ENCODE measurements at places on chromosomes 4 and X.

DNA sequence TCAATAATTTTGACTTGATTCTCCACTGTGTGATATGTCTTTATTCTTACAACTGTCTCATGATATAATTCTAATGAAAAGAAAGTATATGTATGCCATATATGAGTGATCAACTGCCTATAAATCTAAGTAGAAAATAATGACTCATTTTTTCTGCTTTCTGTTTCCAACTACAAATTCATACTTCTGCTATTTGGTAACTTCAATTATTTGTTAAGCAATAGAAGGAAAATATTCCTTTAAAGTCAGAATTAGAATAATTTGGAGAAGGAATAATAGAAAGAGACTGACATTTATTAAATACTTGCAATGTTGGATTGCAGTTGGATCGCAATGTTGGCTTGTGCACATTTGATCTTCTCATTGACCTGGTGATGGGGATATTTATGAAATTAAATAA lies 204.2 kb upstream of the PACRGL start:
- no peak for DNase-seq

GRCh38 chrX:49171752-49172279 lies at the start of gene PLP2:
TSS of gene PLP2 (plus strand) at chrX:49171898. CDS start at chrX:49172001, 103 bp downstream.
- peak; percentile 83 for DNase-seq

GRCh38 chr4:14783011-14783877 lies 219.0 kb upstream of the CPEB2 start:
- DNase-seq: peak; percentile 57

DNA sequence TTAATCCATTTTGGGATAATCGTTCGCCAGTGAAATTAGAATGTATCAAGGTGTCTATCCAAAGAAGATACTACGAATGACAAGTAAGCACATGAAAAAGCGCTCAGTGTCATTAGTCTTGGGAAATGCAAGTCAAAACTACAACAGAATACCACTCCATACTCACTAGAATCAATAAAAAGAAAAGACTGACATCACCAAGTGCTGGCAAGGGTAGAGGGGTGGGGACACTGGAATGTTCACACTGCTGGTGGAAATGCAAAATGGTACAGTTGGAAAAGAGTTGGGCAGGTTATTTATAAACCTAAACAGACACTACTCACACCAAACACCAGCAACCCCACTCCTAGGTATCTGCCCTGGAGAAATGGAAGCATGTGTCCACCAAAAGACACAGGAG lies 11.2 kb downstream of the WDR1 start:
- DNase-seq: no peak

DNA sequence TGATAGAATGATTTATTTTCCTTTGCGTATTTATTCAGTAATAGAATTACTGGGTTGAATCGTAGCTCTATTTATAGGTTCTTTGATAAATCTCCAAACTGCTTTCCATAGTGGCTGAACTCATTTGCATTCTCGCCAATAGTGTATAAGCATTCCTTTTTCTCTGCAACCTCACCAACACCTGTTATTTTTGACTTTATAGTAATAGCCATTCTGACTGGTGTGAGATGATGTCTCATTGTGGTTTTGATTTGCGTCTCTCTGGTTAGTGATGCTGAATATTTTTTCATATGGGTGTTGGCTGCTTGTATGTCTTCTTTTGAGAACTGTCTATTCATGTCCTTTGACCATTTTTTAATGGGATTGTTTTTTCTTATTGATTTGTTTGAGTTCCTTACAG lies 160.7 kb downstream of the MID1IP1 start:
- no peak for DNase-seq

GRCh38 chr4:2515830-2516550 lies 20.5 kb upstream of the FAM193A start:
- DNase-seq: no peak

DNA sequence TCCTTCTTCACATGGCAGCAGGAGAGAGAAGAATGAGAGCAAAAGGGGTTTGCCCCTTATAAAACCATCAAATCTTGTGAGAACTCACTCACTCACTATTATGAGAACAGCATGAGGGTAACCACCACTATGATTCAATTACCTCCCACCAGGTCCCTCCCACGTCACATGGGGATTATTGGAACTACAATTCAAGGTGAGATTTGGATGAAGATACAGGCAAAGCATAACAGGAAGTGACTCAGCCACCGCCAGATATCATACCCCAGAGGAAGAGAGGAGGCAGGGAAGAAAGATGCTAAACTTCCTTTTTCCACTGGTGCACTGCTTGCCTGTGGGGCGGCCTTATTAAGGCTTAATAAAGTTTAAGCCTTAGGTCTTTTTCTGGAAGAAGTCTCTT lies 766.1 kb downstream of the KCTD8 start:
- DNase-seq: no peak

GRCh38 chr4:101345271-101345595 lies 2.1 kb downstream of the PPP3CA start:
- peak; percentile 55 for DNase-seq

DNA sequence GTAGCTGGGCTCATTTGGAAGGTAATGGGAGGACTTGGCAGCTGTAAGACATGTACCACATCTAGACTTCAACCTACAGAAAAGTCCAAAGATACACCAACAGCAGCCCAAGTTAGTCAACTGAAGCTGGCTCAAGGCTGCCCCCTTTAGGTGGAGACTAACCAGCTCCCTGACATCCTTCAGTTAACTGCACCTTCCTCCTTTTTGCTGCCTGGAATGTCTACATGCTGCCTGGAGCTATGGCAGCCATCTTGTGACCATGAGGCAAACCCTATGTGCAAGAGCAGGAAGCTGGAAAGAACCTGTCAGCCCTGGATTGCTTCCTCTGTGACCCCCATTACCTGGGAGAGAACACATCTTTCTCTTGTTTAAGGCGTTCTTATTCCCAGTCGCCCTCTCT lies 25.8 kb downstream of the ARSD start:
- DNase-seq: no peak

DNA sequence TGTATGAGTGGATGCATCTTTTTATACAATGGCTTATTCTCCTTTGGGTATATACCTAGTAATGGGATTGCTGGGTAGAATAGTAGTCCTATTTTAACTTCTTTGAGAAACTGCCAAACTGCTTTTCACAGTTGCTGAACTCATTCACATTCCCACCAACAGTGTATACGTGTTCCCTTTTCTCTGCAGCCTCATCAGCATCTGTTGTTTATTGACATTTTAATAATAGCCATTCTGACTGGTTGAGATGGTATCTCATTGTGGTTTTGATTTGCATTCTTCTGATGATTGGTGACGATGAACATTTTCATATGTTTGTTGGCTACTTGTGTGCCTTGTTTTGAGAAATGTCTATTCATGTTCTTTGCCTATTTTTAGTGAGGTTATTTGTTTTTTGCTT lies 687.0 kb upstream of the EPHA5 start:
- no peak for DNase-seq

- DNase-seq: no peak
Observed at GRCh38 chr4:71266090-71266794, 72.6 kb upstream of the SLC4A4 start.

- no peak for DNase-seq
Observed at GRCh38 chr4:48949518-48950219, 36.4 kb upstream of the CWH43 start.

- peak; percentile 51 for DNase-seq
Observed at GRCh38 chrX:155966876-155967275, 30.6 kb upstream of the IL9R start.

DNA sequence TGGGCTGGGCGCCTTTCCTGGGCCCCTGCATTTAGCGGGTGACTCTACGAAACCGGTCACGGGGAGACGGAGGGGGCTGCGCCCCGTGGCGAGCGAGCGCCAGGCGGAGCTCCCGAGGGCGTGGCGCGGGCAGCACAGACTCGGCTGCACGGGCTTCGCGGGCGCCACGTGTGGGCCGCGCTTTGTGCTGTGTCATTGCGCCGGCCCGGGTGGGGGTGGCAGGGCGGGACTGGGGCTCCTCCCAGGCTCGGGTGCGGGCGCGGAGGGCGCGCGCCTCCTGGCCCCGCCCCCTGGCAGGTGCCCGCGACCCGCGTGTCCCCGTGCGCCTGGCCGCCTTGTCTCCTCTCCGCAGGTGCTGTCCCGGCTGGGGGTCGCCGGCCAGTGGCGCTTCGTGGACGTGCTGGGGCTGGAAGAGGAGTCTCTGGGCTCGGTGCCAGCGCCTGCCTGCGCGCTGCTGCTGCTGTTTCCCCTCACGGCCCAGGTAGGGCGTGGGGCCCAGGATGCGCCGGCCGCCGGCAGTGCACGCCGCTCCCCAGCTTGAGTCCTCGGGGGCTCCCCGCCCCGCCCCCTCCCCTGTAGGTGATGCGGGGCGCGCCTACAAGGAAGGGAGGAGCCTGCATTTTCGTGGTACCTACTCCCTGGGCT lies 651 bp downstream of the UCHL1 start:
- peak; percentile 65 for DNase-seq

GRCh38 chrX:252244-252956 lies 28.8 kb upstream of the PLCXD1 start:
- peak; percentile 41 for DNase-seq

DNA sequence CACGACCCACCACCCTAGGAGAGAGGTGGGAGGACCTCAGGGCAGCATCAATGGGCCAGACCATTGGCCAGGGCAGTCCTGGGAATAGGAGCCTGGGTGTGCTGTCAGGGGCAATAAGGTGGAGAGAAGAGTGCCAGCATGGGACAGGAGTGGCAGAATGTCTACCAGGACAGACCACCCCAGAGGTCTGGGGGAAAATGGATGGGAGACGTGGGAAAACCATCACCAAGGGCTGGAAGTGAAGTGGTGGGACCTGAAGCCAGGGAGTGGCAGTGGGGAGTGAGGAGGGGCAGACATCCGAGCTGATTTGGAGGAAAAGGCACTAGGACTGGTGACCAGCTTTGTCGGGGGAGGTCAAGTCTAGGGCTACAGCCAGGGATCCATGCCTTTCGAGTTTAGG lies 993 bp downstream of the EVC2 start:
- no peak for DNase-seq

DNA sequence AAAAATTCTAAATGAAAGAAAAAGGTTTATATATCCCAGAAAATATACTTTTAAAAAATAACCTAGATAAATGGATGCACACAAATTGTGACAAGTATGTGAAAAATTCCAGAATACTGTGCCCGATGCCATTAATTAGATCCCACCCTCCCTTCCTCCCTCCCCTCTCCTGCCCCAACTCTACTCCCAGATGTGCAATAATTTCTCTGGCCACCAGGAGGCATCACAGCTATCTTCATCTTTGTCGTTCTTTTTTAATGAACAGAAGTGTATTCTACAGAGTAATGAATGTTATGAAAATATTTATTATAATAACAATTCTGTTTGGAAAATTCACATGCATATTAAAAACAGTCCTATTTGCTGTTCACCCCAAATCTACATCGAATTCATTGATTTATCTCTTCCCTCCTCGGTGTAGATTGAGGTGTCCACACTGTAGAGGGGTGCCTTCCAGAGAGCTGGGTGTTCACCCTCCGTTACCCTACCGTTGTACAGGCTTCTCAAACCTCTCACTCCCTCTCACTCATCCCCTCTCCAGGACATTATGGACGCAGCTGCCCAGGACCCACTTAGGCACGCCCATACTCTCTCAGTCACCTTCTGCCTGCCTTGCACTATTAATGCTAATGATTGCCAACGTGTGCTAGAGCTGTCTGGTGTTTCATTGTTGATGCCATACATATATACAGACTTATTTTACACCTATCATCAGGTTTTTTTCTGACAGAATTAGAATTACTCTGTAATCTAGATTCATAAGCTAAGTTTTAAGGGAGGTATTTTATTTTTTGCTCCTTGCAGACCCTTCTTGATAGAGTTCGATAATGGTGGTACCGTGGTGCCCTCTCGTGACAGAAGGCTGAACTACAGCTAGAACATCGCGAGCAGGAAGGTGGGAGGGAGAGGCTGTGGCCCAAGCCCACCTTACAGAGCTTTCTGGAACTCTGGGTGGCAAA lies 14.1 kb downstream of the RAB40AL start:
- peak; percentile 71 for DNase-seq

- DNase-seq: no peak
Observed at GRCh38 chrX:97751016-97751415, 867.3 kb downstream of the RPA4 start.

- DNase-seq: no peak
Observed at GRCh38 chr4:138311771-138312535, 69.8 kb upstream of the SLC7A11 start.

DNA sequence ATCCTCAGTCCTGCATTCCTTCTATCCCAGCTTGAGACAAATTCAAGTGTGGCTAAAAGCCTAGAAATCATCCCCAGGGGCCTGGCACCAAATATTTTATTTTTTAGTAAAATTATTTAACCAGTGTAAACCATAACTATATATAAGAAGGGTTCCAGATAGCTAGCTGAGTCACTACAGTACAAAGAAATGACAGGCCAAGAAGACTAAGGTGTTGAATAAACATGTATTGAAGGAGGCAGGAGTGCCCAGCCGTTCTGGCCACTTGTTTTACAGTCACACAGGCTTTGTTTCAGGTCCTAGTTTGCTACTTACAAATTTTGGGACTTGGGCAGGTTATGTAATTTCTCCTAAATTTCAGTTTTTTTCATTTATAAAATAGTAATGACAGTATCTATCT lies 225.9 kb upstream of the PITX2 start:
- no peak for DNase-seq

GRCh38 chrX:118726887-118727685 lies at the start of gene IL13RA1:
TSS of gene IL13RA1 (plus strand) at chrX:118727606. CDS start at chrX:118727639, 33 bp downstream.
- peak; percentile 53 for DNase-seq

GRCh38 chrX:43835559-43835958 lies 46.7 kb downstream of the MAOB start:
- no peak for DNase-seq

DNA sequence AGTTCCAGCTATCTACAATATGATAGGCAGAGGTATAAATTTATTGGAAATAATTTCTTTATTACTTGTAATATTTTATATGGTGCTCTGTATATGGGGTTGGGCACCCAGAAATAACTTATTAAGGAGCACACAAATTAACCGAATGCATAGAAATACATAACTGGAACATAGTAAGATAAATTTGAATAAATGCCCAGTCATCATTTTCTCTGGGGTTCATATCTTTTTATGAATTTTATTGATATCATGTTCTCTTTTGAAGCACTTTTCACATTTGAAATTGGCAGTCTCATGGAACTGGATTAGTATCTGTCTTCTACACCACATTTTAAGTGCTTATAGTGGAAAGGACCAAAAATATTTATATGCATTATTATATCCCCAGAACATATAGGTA lies 122.0 kb downstream of the PCDH7 start:
- DNase-seq: no peak

DNA sequence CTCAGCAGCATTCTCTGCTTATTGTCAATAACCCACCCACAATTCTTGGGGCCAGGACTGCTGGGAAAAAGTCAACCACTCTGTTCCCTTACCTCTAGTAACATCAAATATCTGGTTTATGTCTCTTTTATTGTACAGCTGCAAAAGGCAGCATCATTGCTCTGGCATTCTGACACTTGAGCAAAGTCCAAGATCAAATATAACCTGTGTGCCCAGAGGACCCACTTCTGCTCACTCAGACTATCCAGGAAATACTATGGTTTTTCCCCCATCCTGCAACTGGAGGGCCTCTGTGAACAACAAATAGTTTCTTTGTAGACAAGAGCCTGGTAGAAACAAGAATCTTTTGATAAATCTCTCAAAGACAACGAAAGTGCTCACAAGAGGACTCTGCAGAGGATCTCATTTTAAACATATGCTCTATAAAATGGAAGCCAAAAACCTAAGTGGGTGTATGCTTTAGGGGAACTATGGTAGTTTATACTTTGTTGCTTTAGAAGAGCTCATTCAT lies 154.7 kb downstream of the RAB28 start:
- no peak for DNase-seq
